ENCODE measurements at places on chromosomes 12 and 14. TPM values are rescaled to one million over a fixed set of nuclear protein-coding genes. Genes with fewer than 3 reads are reported as not detected.

DNA sequence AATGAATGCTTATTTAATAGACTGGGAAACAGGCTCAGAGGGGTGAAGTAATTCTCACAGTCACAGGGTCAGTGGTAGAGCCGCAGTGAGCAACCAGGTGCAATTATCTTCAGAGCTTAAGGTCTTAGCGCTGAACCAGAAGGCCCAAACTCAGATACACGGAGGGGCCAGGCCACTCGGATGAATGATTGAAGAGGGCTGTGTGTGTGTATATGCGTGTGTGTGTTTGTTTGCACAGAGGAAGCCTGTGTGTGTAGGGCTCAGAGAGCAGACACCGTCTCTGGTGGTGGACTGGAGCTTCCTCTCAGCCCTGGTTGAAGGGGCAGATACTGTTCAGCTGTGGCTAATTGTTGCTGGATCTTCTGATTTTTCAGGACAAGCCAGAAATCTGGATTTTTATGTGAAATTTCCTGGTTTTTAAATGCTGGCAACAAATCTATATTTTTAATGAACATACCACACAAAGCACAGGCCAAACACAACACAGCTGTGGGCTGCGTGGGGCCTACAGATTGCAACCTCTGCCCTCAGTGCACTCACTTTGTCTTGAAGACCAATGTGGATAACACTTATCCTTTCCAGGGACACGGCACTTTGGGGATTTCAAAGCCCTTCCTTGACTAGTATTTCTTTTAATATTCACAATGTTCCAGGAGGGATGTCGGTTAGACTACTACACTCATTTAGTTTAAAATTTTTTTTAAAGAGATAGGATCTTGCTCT, 94.5 kb upstream of the NRXN3 start:
- DNase-seq: no peak
- H3K27ac ChIP-seq: no peak overlapping the region
- H3K36me3 ChIP-seq: no peaks in the 10 kb centered on the region
- H3K4me3 ChIP-seq: no peak overlapping the region
- no peaks in the 10 kb centered on the region for H3K4me1 ChIP-seq

- H3K36me3 ChIP-seq: no peaks in the 10 kb centered on the region
- DNase-seq: no peak
- H3K27ac ChIP-seq: no peak overlapping the region
These were observed 166.6 kb downstream of the KITLG start for GRCh38 chr12:88413646-88414045.

AQP2 gene
- not detected for total RNA-seq

GRCh38 chr12:91057368-91058165, at the start of gene KERA:
Gene KERA (minus strand): TSS chr12:91058024. CDS start chr12:91056281, 1,743 bp downstream.
- H3K36me3 ChIP-seq: no peaks in the 10 kb centered on the region
- no peak for DNase-seq
- no peak within 1 kb of the TSS for H3K4me3 ChIP-seq
- H3K27ac ChIP-seq: no peak within 1 kb of the TSS
- H3K27me3 ChIP-seq: no peaks in the 10 kb centered on the region
- peaks cover 17% of the 10 kb centered on the region for H3K4me1 ChIP-seq

DNA sequence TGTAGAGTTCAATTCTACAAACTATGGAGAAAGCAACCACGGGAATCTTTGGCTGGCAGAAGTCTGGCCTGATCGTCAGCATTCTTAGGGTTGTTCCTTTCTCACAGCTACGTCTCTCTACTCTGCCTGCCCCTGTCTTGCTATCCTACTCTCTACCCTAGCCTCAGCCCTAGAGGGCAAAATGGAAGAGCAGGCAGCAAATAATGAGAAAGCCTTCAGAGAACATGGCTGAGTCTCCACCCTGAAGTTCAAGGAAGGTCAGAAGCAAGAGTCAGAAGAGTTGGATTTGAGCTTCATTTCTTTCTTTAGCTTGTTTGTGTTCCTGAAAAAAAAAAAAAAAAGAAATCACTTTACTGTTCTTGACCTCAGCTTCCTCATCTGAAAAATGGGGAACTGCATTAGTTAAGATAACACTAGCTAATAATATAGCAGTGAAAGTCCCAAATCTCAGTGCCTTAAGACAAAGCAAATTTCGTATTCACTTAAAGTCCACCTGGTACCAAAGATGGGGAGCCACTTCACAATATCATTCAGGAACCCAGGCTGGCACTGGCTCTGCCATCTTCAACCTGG, 50.2 kb upstream of the CCND2 start:
- H3K4me1 ChIP-seq: no peaks in the 10 kb centered on the region
- H3K27ac ChIP-seq: no peak overlapping the region
- DNase-seq: peak; percentile 24
- H3K36me3 ChIP-seq: no peaks in the 10 kb centered on the region

DNA sequence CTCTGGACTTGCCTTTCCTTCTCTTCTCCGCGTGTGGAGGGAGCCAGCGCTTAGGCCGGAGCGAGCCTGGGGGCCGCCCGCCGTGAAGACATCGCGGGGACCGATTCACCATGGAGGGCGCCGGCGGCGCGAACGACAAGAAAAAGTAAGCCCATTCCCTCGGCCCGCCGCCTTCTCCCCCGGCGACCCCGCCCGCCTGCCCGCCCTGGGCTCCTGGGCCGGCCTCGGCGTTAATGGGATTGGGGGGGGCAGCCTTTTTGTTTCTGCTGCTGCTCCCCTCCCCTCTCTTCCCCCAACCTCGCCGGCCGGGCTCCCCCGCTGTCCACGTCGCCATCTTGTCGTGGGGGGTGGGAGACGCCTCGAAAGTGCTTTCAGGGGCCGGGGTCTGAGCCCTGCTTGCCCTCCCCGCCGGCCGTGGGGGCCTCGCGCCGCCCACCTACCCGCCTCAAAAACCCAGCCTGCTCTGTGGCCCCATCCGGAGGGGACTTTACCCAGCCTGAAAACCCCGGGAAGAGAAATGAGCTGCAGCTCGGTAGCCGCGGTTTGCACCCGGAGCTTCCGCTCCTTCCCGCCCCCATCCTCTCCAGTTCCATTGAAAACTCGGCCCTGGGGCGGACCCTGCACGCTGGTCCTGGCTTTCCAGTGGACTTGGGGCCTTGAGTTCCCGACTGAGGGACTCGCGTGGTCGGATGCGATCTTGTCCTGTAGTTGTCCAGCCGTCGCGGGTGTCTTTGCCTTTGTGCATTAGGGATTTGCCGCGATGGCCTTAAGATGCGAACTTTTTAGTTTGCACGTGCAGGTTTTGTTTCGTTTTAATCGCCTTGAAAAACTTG, 598 bp downstream of the HIF1A start:
- no peaks in the 10 kb centered on the region for H3K36me3 ChIP-seq
- H3K27me3 ChIP-seq: no peaks in the 10 kb centered on the region
- DNase-seq: peak; percentile 92
- H3K27ac ChIP-seq: peak overlapping the region; percentile 100

DNA sequence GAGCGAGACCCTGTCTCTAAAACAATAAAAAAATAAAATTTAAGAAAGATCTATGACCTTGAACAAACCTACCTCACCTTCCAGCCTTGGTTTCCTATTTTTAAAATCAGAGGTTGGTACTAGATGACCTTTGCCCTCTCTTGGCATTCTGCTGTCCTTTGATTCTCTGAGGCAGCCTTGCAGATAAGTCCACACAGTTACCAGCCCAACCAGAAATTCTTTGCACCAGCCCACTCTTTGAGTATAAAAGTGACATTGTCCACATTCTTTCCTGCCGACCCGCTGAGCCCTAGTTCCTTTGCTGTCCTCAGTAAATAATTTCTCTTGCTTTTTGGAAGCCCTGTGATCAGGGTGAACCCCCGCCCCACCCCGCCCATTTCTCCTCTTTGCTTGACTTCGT, 150.4 kb downstream of the PHETA1 start:
- H3K27me3 ChIP-seq: no peaks in the 10 kb centered on the region
- no peak for DNase-seq
- no peak overlapping the region for H3K27ac ChIP-seq
- H3K4me3 ChIP-seq: no peak overlapping the region
- no peaks in the 10 kb centered on the region for H3K4me1 ChIP-seq
- H3K36me3 ChIP-seq: no peaks in the 10 kb centered on the region

GRCh38 chr14:49992901-49993339, 100.0 kb downstream of the ARF6 start:
- no peaks in the 10 kb centered on the region for H3K36me3 ChIP-seq
- no peak for DNase-seq
- H3K4me1 ChIP-seq: no peaks in the 10 kb centered on the region
- no peak overlapping the region for H3K4me3 ChIP-seq
- H3K27me3 ChIP-seq: no peaks in the 10 kb centered on the region
- no peak overlapping the region for H3K27ac ChIP-seq

MGAT4C gene
- 2.5 TPM for total RNA-seq

GPR65 gene
- total RNA-seq: 2.5 TPM

DNA sequence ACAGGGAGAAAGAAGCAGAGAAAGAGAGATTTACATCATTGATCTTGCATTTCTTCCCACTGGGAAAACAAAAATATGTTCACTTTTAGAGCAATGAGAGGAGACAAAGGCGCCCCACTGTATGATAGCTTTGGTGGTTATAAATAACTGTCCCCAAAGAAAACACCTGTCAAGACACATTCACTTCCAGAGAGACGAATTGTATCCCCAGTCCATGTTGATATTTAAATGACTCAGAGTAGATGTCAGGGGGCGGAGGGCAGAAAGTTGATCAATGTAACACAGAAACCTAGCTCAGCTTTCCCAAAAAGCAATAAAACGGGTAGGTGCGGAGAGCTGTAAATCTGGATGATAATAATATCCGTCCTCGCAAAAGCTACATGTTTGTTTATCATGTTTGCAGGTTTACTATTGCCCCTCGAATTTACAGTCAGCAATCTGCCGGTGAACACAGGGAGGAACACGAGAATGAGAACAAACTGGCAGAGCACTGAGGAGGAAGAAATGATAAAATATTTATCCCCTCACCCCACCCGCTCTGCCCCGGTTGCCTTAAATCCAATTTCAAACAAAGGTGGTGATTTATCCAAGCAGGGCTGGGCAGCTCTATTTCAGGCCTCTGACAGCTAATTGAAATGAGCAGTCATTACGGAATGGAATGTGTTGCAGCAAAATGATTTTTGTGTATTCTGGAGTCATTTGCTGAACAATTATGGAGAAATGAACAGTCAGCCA, 84.4 kb downstream of the CMKLR1 start:
- H3K36me3 ChIP-seq: no peaks in the 10 kb centered on the region
- no peak overlapping the region for H3K27ac ChIP-seq
- no peak for DNase-seq
- peaks cover 15% of the 10 kb centered on the region for H3K4me1 ChIP-seq

GRCh38 chr12:13945236-13945635, 36.2 kb downstream of the GRIN2B start:
- no peaks in the 10 kb centered on the region for H3K4me1 ChIP-seq
- H3K36me3 ChIP-seq: no peaks in the 10 kb centered on the region
- no peaks in the 10 kb centered on the region for H3K27me3 ChIP-seq
- H3K27ac ChIP-seq: no peak overlapping the region
- peak; percentile 39 for DNase-seq
- no peak overlapping the region for H3K4me3 ChIP-seq

All from esophagus muscularis mucosa (tissue), 4 donors.